Natural killer cell treated with Interleukin-12 subunit alpha and Interleukin-12 subunit beta and Interleukin-15 and Interleukin-18, amount 100 ng/mL, for 72 hours (primary cell): ENCODE measurements at places on chromosomes 11 and 22.

DNA sequence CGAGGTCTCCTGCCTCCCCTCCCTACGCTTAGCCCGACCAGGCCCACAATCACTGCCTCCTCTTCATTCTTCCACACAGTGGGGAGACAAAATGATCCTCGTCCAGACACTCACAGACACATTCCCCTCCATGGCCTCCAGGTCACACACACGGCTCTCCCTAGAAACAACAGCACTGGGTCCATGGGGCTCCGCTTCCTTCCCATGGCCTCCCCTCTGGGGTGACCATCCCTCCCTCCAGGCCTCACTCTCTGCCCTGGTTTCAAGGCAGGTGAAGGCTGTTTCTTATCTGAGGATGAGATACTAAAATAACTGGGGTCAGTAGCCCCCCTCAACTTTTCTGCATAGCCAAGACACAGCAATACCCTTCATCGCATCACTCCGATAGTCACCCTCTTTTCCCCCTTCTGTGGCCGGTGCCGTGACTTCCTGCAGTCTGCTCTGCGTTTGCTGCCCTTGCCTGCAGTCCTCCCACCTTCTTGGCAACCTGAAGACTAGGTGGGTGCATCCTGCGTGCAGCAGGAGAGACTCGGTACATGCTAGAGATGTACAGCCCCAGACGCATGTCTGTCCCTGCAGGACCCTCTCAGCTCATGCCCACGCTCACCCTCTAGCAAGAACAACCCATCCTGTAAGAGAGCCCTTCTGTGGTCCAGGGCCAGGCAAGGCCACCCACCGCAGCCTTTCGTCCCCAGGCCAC lies 55.8 kb downstream of the CD6 start:
- peaks cover 32% of the 10 kb centered on the region for H3K4me1 ChIP-seq
- DNase-seq = no peak
- peaks cover 26% of the 10 kb centered on the region for H3K27me3 ChIP-seq
- no peak overlapping the region for H3K4me3 ChIP-seq
- H3K27ac ChIP-seq = peak overlapping the region; percentile 8

- no peaks in the 10 kb centered on the region for H3K4me1 ChIP-seq
- no peaks in the 10 kb centered on the region for H3K36me3 ChIP-seq
- no peak for DNase-seq
- peaks cover 19% of the 10 kb centered on the region for H3K27me3 ChIP-seq
- H3K4me3 ChIP-seq = peak within 1 kb of the TSS; percentile 26
- H3K27ac ChIP-seq = no peak within 1 kb of the TSS
Observed at GRCh38 chr11:7020183-7020917, at the start of the genes NLRP14 and ZNF214. TSS of gene NLRP14 (plus strand) at chr11:7020479. CDS start at chr11:7038587, 18,108 bp downstream. TSS of gene ZNF214 (minus strand) at chr11:7020346. CDS start at chr11:7002835, 17,511 bp downstream.

- H3K4me1 ChIP-seq = peaks cover 32% of the 10 kb centered on the region
- H3K4me3 ChIP-seq = peak overlapping the region; percentile 97
- peaks cover 6% of the 10 kb centered on the region for H3K36me3 ChIP-seq
- H3K27ac ChIP-seq = peak overlapping the region; percentile 99
- DNase-seq = peak; percentile 91
- H3K27me3 ChIP-seq = no peaks in the 10 kb centered on the region
Observed at GRCh38 chr11:9461063-9461759, 399 bp downstream of the ZNF143 start.

DNA sequence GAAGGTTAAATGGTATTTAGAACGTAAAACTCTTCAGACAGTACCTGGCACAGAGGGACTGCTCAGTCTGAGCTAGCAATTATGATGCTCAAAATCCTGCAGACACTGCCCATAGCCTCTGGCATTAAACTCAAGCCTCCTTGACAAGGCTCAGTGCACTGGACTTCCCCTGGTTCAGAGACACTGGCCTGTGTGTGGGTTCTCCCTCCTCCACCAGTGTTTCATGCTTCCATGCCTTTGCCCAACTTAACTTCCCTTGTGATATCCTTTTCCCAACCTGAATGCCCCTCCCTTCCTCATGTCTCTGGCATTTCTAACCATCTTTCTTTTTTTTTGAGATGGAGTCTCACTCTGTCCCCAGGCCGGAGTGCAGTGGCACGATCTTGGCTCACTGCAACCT lies 9.1 kb downstream of the LTBP3 start:
- H3K36me3 ChIP-seq = no peaks in the 10 kb centered on the region
- no peak overlapping the region for H3K27ac ChIP-seq
- H3K27me3 ChIP-seq = no peaks in the 10 kb centered on the region
- peaks cover 34% of the 10 kb centered on the region for H3K4me1 ChIP-seq

DNA sequence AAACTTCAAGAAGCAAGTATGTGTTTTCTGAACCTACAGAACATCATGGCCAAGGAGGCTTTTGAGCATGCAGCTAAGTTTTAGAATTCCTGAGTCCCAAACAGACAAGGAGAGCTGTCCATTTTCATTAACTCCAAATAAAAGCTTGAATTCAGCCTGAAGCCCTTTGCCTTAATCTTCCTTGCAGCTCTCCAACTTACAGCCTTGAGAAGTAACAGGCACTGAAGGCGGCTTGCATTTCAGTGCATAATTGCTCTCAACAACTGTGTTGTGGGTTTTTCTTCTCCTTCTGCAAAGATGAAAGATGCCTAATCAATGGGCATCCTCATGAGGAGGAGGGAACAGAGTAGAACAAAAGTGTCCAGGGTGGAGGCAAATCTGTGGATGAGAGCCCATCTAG lies 286.0 kb downstream of the FAT3 start:
- H3K36me3 ChIP-seq = no peaks in the 10 kb centered on the region
- H3K27me3 ChIP-seq = no peaks in the 10 kb centered on the region
- no peaks in the 10 kb centered on the region for H3K4me1 ChIP-seq
- no peak for DNase-seq
- H3K4me3 ChIP-seq = no peak overlapping the region

DNA sequence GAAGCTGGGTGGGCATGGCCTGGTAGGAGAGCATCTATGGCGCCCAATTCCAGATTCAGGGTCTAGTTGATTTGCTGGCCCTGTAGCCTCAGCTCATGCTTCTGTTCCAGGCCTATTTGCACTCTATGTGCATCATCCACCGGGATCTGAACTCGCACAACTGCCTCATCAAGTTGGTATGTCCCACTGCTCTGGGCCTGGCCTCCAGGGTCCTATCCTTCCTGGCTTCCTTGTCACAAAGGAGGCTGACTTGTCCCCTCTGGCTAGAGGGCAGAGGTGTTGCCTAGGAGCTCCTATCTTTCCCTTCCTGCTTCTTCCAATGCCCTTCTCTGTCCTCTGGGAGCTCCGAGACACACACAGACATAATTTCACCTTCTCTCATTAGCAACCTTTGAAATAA lies 21.3 kb downstream of the PIK3IP1 start:
- H3K36me3 ChIP-seq = peaks cover 23% of the 10 kb centered on the region
- no peaks in the 10 kb centered on the region for H3K27me3 ChIP-seq
- H3K27ac ChIP-seq = peak overlapping the region; percentile 85
- H3K4me1 ChIP-seq = peaks cover 57% of the 10 kb centered on the region
- DNase-seq = no peak
